Uterus (tissue), 4 donors: ENCODE measurements at places on chromosomes 7 and 10. TPM values are rescaled to one million over a fixed set of nuclear protein-coding genes. Genes with fewer than 3 reads are reported as not detected.

The AOAH gene
- total RNA-seq: 60.9 TPM

The BTBD16 gene
- total RNA-seq: 0.46 TPM

The PAX2 gene
- total RNA-seq: 39.7 TPM

The GPR22 gene
- 0.48 TPM for total RNA-seq

DNA sequence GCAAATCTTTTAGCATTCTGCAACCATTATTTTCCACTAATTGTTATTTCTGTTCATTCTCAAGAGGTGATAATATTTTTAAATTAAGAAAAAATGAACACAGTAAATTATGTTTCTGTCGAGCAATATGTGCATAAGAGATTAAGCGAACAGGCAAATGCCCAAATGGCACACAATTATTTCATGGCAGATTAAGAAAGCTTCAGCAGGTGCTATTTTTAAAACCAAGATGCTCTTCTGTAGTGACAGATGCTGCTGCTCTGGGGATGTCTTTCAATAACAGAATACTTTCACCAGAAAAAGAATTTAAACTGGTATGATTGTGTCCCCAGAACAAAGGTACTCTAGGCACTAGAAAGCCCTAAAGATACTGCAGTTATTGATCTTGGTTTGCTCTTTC lies 412.7 kb upstream of the SORCS1 start:
- DNase-seq: no peak

DNA sequence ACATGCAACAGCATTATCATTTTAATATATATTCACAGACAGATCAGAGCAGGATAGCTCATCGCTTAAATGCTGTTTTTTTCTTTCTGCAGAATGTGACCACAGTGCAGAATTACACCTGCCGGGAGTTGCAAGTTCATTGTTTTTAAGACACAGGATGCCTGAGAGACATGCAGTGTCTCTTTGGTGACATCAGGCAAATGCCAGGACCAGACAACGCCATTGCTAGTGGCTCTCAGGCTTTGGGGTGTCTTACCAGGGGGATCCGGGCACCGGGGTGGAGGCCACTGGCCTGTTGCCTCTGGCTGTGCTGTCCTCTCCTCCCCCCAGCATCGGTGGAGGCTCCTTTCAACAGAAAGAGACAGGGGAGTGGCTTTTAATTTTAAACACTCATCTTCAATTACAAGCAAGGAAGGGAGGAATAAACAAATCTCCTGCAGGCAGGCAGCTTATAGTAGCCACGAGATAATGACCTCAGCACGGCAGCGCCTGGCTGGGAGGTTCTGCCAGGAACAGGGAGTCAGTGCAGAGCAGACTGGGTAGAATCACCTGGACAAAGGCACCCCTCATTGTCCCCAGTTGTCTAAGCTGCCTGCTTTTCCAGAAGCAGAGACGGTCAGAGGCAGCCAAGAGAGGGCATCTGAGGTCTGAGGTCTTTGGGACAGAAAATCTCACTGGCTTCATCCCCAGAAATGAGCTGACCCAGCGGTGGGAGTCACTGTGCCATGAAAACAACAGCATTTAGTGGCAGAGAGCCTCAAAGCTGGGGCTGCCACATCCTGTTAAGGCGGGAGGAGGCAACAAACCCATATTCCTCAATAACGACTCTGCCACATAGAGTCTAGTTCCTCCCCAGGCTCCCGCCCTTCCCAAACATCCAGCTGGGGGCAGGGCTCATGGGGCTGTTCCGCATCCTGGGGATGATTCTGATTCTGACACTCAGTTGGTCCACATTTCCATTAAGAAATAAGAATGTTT lies 148.4 kb downstream of the TCERG1L start:
- no peak for DNase-seq

- DNase-seq: no peak
Observed at GRCh38 chr10:106278383-106278782, 886.1 kb downstream of the SORCS1 start.

- DNase-seq: no peak
Observed at GRCh38 chr7:23490357-23491135, 20.3 kb upstream of the IGF2BP3 start.

DNA sequence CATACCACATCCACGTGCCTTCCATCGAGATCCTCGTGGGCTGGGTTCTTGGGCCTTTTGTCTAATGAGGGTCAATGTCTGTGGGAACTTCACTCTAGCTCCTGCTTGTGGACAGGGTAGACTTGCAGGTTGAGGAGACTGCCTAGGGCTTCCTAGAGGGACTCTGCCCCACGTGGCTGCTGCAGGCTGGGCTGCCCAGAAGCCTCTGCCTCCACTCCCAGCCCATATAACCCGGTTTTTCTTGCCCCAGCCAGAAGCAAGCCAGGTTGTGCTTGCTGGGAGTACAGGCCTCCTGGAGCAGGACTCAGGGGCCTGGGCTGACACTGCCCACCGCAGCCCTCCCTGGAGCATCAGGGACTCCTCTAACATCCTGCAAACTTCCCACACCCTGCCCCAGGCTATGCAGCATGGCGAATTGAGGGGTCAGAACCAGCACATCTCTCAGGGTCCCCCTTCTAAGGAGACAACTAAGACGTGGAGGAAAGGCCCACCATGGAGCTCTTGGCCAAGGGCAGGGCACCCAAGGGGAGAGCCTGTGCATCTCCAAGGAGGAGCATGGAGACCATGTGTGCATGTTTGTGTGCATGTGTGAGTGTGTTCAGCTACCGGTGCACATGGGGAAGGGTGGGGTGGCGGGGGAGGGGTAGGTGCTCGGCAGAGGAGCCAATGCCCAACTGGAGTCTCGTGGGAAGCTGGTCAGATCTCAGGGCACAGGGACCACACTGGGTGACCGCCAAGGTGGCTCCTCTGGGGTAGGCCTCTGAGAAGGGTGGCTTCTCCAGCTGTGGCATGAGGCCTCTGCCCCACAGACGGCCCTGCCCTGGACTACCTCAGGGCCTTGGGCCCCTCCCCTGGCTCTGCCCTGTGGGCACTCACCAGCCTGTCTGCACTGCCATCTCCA lies 62.6 kb downstream of the RASGEF1A start:
- peak; percentile 13 for DNase-seq

DNA sequence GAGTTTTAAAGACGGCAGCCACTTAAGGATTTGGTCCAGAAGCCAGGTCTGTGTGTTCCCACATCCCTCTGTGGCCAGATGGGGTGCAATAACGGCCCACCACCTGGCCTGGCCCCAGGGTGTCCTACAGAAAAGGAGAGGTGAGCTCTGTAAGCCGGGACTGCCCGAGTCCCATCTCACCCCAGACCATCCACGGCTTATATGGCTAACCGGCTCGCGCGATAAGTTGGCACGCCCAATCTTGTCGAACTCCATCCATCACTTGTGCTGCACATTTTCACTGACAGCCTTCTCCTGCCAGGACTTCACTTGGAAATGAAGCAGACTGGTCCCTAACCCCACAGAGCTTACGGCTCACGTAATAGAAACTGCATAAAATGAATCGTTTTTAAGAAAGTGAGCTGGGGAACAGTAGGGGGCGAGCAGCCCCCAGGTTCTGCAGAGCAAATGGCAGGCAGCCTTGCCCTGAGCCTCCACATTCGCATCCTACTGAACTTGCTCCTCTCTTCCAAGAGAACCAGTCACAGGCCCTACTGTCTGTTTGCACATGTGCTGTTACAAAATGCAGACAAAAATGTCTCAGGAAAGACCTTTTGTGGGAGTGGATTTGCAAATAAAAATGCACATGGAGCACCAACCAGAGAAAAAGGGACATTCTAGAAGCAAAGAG lies 98.2 kb downstream of the TNS3 start:
- DNase-seq: no peak

- no peak for DNase-seq
Observed at GRCh38 chr7:80392229-80393169, 119.4 kb downstream of the GNAT3 start.

DNA sequence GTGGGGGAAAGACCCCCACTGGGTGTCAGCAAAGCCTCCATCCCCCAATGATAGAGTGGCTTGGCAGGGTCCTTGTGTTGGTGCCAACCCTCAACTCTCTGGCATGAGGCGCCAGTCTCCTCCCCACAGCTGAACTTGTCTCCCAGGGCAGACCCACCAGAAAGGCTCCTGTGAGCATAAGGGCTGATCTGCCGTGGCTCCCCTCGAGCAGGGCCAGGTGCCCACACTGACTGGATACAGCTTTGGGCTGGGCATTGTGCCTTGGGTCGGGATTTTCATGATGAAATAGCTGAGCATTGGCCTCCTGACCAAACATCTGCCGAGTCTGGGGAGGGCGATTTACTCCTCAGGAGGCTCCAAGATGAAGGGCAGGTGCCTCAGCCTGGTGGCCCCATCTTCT lies 68.1 kb upstream of the NPTX2 start:
- no peak for DNase-seq

- no peak for DNase-seq
Observed at GRCh38 chr10:132455986-132456847, 59.2 kb downstream of the PWWP2B start.

- no peak for DNase-seq
Observed at GRCh38 chr10:33448421-33449140, 114.1 kb upstream of the NRP1 start.

- DNase-seq: no peak
Observed at GRCh38 chr10:70742537-70743429, 42.4 kb downstream of the TBATA start.

GRCh38 chr7:99822731-99823718 lies 4.8 kb upstream of the CYP3A43 start:
- no peak for DNase-seq
